ENCODE measurements at places on chromosomes 11 and 22. TPM values are rescaled to one million over a fixed set of nuclear protein-coding genes. Genes with fewer than 3 reads are reported as not detected.

Gene ANO9
- total RNA-seq, result not detected

Gene CENPM
- 30.4 TPM for total RNA-seq

Gene SHISAL1
- total RNA-seq, result 0.07 TPM

Gene CD6
- not detected for total RNA-seq

Gene PYGM
- total RNA-seq, result 0.39 TPM

Gene MS4A6E
- not detected for total RNA-seq

Gene BATF2
- total RNA-seq, result 0.81 TPM

Gene USH1C
- not detected for total RNA-seq

GRCh38 chr11:63262547-63262946, 19.1 kb upstream of the SLC22A25 start:
- no peak for DNase-seq

DNA sequence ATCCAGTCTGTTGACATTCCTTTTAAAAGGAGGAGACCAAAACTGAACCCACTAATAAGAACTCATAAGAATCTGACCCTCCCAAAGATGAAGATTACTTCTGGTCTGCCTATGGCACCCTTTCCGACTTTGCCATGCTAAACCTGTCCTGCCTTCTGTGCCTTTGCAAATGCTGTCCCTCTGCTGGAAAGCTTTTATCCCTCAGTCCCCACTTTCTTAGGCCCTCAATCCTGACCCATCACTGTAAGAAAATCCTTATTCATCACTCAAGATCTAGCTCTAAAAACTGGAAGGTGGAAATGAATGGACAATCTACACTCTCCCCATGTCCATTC, 10.4 kb downstream of the MPZL3 start:
- DNase-seq, result no peak

- DNase-seq, result no peak
Observed at GRCh38 chr11:91857179-91857578, 367.4 kb upstream of the FAT3 start.

DNA sequence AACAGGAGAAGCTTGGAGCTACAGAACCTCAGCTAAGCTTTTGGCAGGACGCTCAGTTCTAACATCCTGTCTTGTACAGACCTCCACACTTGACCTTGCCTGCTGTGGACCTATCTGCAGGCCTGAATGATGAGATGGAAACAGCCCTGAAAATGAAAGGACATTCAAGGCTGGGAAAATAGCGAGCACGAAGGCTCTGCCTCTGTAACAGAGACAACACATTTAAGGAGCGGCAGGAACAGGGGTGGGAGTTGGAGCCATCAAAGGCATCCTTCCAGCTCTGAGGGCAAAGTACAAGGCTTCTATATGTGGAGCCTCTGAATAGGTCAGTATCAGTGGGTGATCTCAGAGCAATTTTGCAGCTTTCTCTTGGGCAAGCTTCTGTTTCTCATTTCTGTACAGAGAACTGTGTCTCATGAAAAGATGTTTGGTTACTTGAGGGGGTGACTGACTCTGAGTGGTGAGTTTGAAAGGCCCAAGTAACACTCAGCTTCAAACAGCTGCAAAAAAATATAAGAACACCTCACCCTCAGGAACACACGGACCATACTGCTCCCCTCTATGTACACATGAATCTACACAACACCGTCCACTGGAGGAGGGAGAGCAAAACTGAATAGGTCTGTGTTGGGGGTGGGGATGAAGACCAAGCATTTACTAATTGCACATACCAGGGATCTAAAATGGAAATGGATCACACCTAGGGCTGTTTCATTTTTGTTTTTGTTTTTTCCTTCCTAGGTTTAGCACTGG, 101.6 kb downstream of the CCDC81 start:
- peak; percentile 61 for DNase-seq

DNA sequence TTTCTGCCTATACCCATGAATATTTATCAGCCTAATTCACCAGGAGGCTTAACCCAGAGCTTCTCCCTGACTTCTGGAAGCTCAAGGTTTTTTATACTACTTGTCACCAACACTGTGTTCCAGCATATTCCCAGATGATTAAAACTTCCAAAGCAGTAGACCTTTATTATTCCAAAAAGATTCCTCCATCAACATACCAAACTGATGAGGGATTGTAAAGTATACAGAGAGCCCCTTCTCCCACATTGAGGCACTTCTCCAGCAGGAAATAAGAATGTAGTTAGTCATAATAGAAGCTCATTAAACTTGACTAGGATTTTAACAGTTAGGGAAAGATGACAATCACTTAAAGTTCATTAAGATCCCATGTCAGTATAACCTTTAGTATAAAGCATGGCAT, 51.4 kb upstream of the CEP126 start:
- peak; percentile 76 for DNase-seq

GRCh38 chr11:69647761-69648497, 7.0 kb downstream of the CCND1 start:
- DNase-seq, result no peak

DNA sequence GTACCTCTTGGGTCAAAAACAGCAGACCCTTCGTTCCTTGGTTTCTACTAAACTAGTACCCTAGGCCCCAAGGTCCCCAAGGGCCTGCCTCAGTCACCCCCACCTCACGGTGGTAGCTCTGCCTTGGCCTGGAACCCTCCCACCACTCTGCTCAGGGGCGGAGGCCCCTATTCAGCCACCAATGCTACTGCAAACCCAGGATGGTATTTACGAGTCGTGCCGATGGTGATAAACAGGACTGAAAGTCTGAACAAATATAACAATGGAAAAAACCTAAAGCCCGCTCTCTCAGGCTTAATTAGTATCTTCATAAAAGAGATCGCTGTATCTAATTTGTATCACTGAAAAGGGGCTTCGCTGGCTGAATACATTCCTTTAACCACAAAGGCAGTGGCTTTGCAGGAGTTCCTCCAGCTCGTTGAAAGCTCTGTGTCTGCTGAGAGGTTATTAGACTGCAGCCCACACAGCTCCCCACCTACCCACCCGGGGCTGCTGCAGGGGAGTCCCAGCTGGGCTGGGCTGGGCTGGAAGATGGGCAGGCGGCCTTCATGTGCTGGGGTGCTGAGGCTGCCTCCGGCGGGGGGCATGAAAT, 15.2 kb downstream of the SHISAL1 start:
- no peak for DNase-seq

DNA sequence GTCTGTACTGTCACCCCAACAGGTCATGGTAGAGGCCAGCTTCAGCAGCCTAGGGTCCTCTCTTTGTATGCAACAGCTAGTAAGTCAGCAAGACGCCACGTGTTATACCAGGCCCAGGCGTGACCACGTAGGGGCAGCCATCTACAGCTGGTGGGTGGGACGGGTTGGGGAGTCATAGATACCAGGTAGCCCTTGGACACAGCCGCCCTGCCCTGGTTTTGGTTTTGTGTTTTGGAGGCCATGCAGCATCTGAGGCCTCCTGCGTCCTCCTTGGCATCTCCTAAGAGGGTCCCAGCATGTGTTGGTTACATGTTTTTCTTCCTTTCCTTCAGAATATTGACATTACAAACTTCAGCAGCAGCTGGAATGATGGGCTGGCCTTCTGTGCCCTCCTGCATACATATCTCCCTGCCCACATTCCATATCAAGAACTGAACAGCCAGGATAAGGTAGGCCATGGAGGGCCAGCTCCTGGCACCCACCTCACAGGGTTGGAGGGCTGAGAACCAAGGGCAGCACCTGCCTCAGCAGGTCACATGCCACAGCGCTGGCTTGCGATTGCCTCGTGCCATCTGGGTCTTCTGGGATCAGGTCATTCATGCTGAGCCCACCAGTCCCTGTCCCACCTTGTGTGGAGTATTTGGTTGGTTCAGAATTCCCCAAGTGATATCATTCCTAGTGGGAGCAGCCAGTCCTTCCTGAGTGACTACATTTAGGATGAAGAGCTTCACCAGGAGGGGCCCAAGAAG, 16.0 kb upstream of the ADORA2A start:
- no peak for DNase-seq

- DNase-seq, result no peak
Observed at GRCh38 chr11:24567380-24567779, 70.5 kb downstream of the LUZP2 start.

DNA sequence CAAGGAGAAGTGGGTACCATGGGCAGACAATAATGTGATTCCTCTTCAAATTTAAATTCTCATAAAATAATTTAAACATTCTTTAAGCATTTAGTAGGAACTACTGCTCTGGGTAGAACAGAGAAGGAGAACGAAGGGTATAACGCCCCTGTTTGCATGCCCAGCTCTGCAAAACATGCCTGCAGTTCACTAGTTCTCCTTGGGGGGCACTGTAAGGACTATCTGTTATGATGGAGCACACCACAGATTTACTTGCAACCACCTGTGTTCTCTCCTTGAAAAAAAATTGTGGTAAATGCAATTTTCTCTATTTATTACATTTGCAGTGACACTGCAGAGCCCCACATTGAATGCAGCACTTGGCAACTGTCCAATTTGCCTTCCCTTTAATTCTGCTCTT, 100.3 kb downstream of the GUCY1A2 start:
- no peak for DNase-seq

DNA sequence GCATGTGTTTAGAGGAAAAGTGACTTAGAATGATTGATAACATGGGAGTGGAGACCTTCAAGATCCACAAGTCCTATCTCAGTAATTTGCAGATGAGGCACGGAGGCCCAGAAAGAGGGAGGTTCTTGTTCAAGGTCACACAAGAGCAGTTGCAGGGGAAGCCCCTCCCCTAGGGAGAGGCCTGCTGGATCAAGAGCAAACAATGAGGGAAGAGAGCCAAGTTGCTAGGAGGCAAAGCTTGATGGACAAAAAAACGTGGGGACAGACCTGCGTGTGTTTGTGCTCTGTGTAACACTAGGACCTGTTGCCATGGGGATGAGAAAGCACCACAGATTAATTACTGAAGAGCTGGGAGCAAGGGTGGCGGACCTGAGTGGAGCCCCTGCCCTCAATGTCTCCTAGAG, 6.4 kb upstream of the MFRP start:
- peak; percentile 85 for DNase-seq

DNA sequence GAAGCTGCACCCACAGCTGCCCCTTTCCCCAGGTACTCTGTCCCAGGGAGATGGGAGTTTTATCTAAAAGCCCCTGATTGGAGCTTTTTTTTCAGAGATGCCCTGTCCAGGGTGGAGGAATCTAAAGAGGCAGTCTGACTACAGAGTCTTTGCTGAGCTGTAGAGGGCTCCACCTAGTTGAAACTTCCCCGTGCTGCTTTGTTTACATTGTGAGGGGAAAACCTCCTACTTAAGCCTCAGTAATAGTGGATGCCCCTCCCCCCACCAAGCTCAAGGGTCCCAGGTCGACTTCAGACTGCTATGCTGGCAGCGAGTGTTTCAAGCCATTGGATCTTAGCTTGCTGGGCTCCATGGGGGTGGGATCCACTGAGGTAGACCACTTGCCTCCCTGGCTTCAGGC, 470.1 kb upstream of the LARGE1 start:
- no peak for DNase-seq

DNA sequence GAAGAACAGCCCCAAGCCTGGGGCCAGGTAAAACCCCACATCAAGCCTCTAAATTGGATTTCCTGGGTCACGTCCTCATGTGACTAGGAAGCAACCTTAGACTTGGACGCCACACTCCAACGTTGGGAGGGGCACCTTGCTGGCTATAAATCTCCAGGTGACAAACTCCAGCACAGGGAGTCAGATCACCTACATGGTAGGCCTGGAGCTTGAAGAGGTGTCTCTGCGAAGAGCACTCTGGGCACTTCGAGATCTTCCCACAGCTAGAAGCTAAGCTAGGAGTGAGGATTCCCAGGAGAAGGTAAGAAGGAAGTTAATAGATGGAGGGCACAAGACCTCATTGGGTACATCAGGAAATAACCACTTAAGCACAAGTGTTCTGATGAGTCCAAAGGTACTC, 77.1 kb upstream of the GNAZ start:
- no peak for DNase-seq

GRCh38 chr11:5713695-5714094, 22.6 kb upstream of the OR56B1 start:
- DNase-seq, result no peak

DNA sequence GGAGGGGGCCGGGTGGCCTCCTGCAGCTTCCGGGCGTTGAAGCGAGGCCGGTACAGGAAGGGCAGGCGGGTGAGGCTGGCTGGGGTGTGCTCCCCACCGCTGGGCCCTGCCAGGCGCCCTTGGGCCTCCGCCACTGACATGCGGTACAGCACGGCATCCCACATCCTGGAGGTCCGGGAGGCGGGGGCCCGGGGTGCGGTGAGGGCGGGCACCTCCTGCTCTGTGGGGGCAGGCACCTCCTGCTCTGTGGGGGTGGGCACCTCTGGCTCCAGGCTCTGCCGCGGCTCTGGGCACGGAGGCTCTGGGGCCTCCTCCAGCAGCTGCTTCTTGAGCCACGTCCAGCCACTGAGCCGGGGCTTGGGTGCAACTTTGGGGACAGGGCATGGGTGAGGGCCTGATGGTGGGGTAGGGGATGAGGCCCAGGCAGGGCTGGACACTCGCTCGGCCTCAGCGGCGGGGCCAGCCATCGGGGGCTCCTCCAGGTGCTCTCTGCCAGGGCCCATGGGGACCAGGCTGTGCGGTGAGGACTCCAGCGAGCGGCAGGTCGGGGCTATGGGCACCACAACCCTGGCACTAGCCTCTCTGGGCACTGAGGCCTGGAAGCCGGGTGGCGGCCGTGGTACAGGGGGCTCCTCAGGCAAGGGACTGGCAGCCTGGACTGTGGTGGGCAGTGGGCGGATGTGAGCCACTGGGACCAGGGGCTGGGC, 2.3 kb downstream of the PRR33 start:
- no peak for DNase-seq

DNA sequence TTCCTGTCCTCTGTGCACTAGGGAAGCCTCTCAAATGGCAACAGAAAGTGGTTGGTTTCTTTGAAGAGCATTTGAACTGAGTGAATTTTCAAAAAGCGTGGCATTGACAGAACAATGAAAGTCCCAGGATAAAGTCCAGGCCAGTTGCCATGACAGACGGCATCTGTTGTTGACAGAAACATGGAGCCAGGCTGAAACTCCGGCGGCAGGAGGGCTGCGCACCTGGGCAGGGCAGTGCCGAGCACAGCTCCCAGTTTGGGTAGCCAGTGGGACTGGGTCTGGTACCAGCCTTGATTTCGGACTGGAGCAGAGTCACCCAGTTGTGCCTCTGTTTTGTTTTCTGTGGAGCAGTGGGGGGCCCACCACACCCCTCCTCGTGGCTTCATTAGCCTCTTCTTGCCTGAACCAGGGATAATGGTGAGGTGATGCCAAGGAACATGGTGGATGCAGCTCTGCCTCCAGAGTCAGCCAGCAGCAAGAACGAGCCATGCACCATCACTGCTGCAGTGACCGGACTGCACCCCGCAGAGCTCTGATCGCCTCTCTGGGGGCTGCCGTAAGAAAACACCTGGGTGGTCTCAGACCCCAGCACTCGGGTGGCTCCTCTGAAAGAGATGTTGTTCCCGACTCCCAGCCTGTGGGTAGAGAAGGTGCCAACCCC, 9.8 kb upstream of the SEPTIN5 start:
- no peak for DNase-seq

DNA sequence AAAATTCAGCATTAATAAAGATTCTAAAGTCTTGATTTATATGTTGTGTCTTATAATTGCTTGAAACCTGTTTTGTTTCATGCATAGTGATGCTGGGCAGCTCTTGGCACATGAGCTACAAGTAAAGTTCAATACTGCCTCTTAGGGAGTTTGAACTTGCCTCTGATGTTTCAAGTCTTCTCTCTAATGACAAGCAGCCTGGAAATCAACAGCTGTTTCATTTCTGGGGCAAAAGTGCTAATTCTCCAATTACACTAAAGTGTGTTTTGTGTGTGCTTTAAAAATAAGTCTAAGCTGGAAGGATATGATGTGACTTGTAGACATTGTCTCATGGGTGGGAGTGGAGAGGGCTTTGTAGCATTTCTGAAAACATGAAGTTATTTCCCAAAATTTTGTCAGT, 23.7 kb upstream of the SESN3 start:
- DNase-seq, result no peak
